Endodermal cell (in vitro differentiated cells): ENCODE measurements at places on chromosomes 6 and 20. TPM values are rescaled to one million over a fixed set of nuclear protein-coding genes. Genes with fewer than 3 reads are reported as not detected.

DNA sequence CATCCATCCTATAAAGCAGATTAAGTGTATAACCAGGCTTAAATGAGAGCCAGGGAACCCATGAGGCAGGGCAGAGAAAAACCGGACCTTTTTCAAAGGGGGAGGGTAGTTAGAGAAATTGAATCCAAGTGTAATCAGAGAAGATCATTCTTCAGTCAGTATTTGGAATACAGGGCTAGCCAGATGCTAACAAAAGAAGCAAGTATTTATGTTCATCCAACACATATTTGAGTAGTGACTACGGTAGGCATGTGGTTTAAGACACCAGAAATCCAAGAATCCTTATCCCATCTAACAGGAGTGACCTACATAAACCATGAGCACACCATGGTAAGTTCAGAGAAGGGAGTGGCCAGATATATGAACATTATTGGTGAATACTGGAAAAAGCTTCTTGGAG, 46.8 kb upstream of the FAM83C start:
- no peak for DNase-seq

The FAM8A1 gene
- total RNA-seq: 10.6 to 12.1 TPM (median 10.9 TPM) in 3 replicates

DNA sequence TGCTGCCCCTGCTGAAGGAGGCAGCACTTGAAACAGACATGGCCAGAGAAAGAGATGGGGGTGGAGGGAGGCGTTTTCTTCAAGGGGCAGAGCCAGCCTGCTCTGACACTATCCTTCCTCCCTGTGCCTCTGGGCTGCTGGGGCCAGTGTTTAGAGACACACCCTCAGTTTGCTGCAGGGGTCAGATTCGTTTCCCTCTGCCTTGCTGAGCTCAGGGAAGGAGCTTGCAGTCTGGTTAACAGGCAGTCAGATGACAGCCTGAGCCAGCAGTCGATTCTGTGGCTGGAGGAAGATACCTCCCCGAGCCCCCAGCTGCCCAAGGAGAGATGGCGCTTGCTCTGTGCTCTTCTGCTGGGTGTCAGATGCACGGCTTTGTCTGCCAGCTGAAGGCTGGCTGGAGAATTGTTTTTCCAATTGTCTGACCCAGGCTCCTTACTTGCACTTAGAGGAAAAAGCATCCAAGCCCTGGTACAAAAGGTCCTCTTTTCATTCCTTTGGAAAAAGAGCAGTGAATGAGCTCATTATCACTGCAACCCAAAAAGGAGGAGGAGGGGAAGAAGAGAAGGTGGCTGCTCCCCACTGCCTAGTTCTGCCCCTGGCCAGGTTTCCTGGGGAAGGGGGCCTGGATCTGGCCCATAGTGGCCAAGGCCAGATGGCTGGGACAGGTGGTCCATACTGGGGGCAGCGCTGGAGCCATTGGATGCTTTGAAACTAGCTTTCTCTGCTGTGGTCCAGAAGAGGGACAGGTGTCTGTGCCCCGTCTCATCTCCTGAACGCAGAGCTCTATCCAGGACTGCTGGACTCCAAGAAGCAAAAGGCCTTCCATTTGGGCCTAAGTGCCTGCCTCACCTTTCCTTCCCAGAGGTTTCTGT, 88.2 kb downstream of the TCP11 start:
- DNase-seq: no peak

DNA sequence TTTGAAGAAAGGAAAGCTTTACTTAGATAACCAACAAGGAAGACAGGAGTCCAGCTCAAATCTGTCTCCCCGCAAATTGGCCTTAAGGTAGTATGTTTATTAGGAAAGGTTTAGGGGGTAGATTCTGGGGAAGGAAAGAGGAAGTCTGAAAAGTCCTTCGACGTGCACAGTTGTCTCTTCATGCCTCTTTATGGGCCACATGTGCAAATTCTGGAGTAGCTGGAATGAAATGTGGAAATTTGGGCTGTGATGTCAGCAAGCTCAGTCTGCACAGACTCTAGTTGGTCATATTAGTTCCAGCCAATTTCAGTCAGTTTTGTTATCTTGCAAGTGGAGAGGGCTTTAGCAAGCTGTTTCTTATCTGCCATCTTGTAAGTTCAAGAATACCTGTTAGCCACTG, 50.1 kb downstream of the NUP153 start:
- no peak for DNase-seq

The VGLL2 gene
- not detected in 3 replicates for total RNA-seq

DNA sequence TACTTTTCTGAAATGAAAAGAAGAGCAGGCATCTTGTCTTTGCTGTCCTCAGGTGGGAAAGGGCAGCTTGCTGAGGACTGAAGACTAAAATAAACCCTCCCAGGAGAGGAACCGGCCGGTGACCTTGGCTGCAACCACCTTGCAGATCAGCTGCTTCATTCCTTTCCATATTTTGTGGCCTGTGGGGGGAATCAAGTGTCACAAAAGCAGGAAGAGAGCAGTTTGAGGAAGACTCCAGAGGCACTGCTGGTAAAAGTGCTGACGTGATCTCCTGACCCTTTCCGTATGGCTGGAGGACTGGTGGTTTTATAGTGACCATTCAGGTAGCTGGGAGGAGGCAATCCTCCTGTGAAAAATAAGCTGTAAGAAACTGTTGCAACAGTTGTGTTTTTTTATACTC, 157.0 kb downstream of the PLCB4 start:
- DNase-seq: no peak

The RNF217 gene
- total RNA-seq: 21.4 and 24.0 TPM in 2 replicates

The PLCB4 gene
- 14.6 to 18.7 TPM (median 15.3 TPM) in 3 replicates for total RNA-seq

The SAMD3 gene
- total RNA-seq: 41.3 to 77.3 TPM (median 45.5 TPM) in 3 replicates

GRCh38 chr6:210778-211374, 81.4 kb upstream of the DUSP22 start:
- DNase-seq: no peak

DNA sequence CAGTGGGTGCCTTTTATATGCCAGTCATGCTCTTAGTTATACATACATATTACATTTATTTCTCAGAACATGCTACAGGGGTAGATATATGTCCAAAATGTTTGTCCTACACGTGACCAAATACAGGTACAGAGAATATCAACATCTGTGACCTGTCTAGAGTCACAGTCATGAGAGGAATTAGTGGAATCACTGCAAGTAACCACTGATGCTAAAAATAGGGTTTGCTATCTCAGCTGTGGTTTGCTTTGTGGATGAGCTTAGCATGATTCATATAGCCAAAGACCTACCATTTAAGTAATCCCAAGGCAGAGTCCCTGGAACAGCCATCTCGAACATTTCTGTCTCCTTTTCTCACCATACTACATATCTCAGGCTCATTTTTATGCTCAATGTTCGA, 32.3 kb downstream of the GSTA3 start:
- no peak for DNase-seq

DNA sequence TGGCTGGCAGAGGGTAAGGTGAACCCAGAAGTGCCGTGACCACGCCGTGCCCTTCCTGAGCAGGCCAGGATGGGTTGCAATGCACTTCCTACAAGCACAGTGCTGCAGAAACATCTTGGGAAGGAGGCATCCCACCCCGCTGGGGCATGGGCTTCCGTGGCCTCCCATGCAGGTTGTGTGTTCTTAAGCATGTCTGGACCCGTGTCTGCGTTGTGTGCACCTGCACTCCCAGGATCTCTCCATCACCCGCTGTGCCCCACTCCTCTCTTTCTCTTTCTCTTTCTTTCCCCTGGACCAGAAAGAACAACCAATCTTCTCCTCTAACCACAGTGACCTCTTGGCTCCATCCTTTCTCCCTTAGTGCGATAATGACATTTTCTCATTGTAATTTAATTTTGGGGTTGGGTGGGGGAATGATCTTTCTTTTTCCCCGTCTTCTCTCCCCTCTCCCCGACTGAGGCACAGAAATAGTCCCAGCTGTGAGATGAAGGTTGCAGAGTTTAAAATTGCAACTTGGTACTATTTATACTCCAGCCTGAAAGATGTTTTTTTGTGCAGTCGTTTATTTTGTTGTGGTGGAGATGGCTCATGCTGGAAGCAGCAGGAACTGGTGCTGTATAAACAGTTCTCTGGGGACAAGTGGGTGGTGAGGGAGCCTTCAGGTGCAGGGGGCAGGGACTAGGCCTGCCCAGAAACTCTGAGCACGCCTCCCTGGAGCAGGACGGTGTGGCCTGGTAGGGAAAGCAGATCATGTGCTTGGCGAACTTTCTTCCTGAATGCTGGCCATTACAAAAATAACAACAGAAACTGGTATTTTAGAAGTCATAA, 20.5 kb downstream of the BCAS4 start:
- DNase-seq: no peak

DNA sequence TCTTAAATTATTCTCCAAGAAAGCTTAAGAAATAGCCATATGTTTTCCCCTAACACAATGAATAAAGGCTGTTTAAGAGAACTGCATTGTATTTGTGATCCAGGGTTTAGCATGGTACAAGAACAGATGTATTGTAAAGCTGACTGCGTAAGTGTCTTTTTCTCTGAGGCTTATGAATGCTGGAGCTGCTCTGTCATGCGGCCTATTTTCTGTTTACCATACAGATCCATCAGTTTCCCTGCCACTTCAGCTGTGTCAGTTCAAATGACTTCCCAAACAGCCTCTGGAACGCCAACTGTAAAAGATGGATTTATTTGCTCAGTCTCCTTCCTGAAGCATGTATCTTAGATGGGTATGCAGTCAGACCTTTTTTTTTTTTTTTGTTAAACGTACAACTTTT, 419.3 kb upstream of the HS3ST5 start:
- no peak for DNase-seq

GRCh38 chr6:112227411-112227810, 27.0 kb downstream of the LAMA4 start:
- no peak for DNase-seq

GRCh38 chr6:22106451-22106850, 190.4 kb downstream of the PRL start:
- no peak for DNase-seq

The ANGPT4 gene
- total RNA-seq: 0.14 to 0.31 TPM (median 0.25 TPM) in 3 replicates

DNA sequence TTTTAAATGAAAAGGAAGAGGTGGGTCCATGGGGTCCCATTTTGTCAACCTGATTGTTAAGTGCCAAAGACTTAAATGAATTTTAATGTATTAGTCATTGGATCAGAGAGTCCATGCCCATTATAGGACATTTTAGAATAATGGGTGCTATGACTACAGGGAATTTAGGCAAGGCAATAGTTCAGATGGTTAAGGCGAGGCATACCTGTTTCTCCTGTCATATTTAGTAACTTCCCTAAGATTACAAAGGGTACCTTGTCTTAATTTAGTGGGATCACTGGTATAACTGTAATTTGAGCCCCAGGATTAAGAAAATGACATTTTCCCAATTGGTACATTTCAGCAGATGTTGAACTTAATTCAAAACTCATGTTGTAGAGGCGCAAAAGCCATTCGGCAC, 88.7 kb upstream of the RNF24 start:
- DNase-seq: no peak
